ENCODE measurements at places on chromosomes 6 and 20.

GRCh38 chr20:53070706-53071392, 98.7 kb downstream of the TSHZ2 start:
- H3K27ac ChIP-seq, result no peak overlapping the region
- no peaks in the 10 kb centered on the region for H3K36me3 ChIP-seq

DNA sequence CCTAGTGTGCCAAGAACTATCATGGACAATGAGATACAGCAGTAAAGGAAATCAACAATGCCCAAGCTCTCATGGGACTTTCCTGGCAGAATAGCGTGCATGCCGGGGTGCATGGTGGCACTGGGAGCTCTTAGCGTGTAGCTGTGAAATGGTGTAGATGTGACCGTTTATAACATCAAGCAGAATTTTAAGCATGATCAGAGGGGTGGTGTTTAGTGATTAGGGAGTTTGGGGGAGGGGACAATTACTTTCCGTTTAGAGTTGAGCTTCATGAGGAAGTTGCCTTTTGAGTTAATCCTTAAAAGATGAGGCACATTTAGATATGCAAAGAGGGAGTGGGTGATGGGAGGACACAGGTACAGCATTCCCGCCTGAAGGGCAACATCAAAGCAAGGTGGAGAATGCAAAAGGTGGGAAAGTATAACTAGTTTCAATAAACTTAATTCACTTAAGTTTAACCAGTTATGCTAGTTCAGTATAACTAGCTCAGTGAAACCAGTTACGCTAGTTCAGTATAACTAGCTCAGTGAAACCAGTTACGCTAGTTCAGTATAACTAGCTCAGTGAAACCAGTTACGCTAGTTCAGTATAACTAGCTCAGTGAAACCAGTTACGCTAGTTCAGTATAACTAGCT, 661.6 kb downstream of the QKI start:
- H3K36me3 ChIP-seq, result no peaks in the 10 kb centered on the region
- H3K27ac ChIP-seq, result no peak overlapping the region
- no peaks in the 10 kb centered on the region for H3K4me1 ChIP-seq
- H3K4me3 ChIP-seq, result no peak overlapping the region

- peaks cover 7% of the 10 kb centered on the region for H3K27me3 ChIP-seq
- H3K36me3 ChIP-seq, result no peaks in the 10 kb centered on the region
- H3K4me1 ChIP-seq, result no peaks in the 10 kb centered on the region
- H3K27ac ChIP-seq, result no peak overlapping the region
Measured at GRCh38 chr20:16803965-16804792, 56.0 kb downstream of the OTOR start.

DNA sequence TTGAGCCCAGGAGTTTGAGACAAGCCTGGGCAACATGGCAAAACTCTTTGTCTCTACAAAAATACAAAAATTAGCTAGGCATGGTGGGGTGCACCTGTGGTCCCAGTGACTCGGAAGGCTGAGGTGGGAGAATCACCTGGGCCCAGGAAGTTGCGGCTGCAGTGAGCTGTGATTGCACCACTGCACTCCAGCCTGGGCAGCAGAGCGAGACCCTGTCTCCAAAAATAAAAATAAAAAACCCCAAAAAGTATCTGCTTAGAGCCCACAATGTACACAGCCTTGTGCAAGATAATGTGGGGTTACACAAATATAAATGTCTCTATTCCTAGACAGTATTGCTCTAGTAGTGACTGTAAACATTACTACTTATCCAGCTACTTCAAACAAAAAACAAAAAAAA, 5.9 kb downstream of the ESF1 start:
- no peak overlapping the region for H3K27ac ChIP-seq
- peaks cover 48% of the 10 kb centered on the region for H3K36me3 ChIP-seq
- H3K4me1 ChIP-seq, result no peaks in the 10 kb centered on the region
- DNase-seq, result no peak
- H3K4me3 ChIP-seq, result no peak overlapping the region

DNA sequence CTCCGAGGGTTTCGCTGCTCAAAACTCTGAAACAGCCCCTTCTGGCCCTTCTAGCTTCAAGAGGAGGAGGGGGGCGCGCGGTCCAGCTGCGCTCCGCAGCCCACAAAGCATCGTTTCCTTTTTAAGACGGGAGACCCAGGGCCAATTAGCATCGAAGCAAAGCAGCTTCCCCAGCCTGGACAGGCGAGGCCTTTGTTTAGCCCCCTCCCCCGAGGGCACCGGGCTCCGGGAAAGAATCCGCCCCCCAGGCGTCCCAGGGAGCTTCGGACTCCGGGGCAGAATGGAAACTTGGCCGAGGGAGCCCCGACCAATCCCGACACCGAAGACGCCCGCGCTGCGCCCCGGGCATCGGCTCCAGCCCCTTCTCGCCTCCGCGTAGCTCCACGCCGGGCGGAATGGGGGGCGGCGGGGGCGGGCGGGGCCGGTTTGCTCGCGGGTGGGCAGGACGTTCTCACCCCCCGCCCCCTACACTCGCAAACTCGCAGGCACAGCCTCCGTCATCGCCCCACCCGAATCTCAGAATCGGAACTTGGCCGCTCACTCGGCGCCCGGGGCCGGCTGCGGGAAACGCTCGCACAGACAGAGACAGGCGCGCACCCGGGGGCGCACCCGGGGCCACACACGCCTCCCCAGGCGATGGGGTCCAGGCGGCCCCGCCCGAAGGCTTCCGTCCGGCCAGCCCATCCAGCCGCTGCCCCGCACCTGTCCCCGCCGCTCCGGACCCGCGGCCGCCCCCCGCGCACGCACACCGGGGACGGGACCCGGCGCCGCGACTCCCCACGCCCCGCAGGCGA, 628 bp downstream of the NKAIN4 start:
- no peak for DNase-seq
- no peaks in the 10 kb centered on the region for H3K36me3 ChIP-seq
- no peaks in the 10 kb centered on the region for H3K27me3 ChIP-seq
- H3K27ac ChIP-seq, result no peak overlapping the region
- peaks cover 22% of the 10 kb centered on the region for H3K4me1 ChIP-seq

GRCh38 chr20:36819659-36820058, 46.1 kb upstream of the DSN1 start:
- no peak overlapping the region for H3K4me3 ChIP-seq
- H3K36me3 ChIP-seq, result peaks cover 28% of the 10 kb centered on the region
- no peaks in the 10 kb centered on the region for H3K4me1 ChIP-seq
- H3K27ac ChIP-seq, result peak overlapping the region; percentile 66
- no peak for DNase-seq
- H3K27me3 ChIP-seq, result no peaks in the 10 kb centered on the region

DNA sequence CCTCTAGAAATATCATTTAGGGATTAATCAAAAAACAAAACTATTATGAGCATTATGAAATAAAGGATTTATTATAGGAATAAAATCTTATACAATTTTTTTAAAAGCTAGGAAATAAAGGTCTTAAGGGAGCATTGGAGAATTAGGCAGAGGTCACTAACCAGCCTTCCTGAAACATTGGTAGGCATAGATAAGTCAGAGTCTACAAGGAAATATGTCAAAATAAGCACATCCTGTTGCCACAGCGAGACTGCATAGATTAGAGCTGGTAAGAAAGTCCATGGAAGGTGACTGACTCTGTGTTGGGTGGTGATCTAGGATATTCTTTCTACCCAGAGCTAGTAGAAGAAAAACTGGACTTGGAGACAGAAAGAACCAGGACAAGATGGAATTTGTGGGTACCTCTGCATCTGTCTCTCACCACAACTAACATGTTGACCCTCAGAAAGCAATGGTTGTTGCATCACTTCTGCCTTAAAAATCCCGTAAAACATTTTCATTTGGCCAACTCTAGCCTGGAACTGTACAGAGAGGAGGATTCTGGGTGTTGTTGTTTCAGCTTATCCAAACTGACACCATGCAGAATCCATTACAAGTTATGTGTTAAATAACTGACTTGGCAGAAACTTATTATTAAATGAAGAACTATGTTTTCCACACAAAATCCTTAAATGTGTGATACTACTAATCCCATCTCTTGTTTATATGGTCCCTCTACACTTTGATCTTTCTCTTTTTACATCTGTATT, 77.1 kb downstream of the FBXO5 start:
- no peaks in the 10 kb centered on the region for H3K36me3 ChIP-seq
- no peaks in the 10 kb centered on the region for H3K4me1 ChIP-seq
- DNase-seq, result no peak

DNA sequence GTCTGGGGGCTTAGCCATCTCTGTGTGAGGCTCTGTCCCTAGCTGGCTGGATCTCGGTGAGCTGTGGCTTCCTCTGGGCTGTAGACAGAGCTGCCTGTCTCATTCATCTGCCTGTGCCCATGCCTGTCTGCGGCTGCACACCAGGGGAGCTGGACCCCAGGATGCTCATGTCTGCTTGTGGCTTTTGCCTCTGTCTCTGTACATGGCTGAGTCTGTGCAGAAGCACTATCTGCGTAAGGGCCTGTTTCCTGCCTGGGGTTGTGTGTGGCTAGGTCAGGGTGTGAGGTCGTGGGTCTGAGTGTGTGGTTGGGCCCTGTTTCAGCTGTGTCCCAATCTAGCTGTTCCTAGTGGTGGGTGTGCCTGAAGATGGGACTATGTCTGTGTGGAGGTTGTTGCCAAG, 68.2 kb downstream of the CDH22 start:
- no peaks in the 10 kb centered on the region for H3K36me3 ChIP-seq
- H3K27me3 ChIP-seq, result no peaks in the 10 kb centered on the region
- DNase-seq, result no peak
- no peak overlapping the region for H3K4me3 ChIP-seq
- H3K4me1 ChIP-seq, result no peaks in the 10 kb centered on the region
- H3K27ac ChIP-seq, result no peak overlapping the region

- no peaks in the 10 kb centered on the region for H3K27me3 ChIP-seq
- no peaks in the 10 kb centered on the region for H3K4me1 ChIP-seq
- no peak overlapping the region for H3K27ac ChIP-seq
- peaks cover 35% of the 10 kb centered on the region for H3K36me3 ChIP-seq
- DNase-seq, result no peak
Measured at GRCh38 chr6:112153926-112154607, 66.7 kb downstream of the FAM229B start.

- no peak for DNase-seq
- no peaks in the 10 kb centered on the region for H3K4me1 ChIP-seq
- H3K27ac ChIP-seq, result no peak overlapping the region
- no peaks in the 10 kb centered on the region for H3K36me3 ChIP-seq
- no peak overlapping the region for H3K4me3 ChIP-seq
Measured at GRCh38 chr6:34276191-34276590, 27.4 kb upstream of the SMIM29 start.

GRCh38 chr6:167985911-167986595, 11.4 kb upstream of the KIF25 start:
- H3K27me3 ChIP-seq, result no peaks in the 10 kb centered on the region
- H3K4me3 ChIP-seq, result no peak overlapping the region
- H3K4me1 ChIP-seq, result no peaks in the 10 kb centered on the region
- DNase-seq, result no peak

GRCh38 chr6:125099211-125100073, 54.1 kb upstream of the TPD52L1 start:
- peak overlapping the region; percentile 79 for H3K27ac ChIP-seq
- H3K4me1 ChIP-seq, result no peaks in the 10 kb centered on the region
- H3K4me3 ChIP-seq, result peak overlapping the region; percentile 64
- no peaks in the 10 kb centered on the region for H3K27me3 ChIP-seq
- H3K36me3 ChIP-seq, result no peaks in the 10 kb centered on the region

- no peak for DNase-seq
- no peaks in the 10 kb centered on the region for H3K27me3 ChIP-seq
- H3K4me1 ChIP-seq, result no peaks in the 10 kb centered on the region
- no peak overlapping the region for H3K4me3 ChIP-seq
Measured at GRCh38 chr6:44622956-44623355, 235.4 kb downstream of the CDC5L start.

DNA sequence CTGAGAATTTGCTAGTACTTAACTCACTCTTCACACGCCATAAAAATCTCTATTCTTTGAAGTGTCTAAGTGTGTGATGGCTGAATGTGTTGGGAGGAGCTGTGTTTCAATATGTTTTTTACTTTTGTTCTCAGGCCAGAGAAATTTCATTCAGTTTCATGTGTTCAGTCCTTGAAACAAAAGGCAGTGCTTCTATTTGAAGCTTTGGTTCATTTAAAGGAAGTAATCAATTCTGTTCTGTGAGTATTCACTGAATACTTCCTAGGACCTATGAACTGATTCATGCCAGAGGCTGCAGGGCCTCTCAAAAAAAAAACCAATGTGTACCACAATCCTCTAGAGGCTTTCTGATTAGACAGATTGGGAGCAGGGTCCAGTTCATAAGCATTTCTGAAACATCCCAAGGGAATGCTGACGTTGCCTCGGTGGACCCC, 12.4 kb upstream of the F13A1 start:
- no peaks in the 10 kb centered on the region for H3K27me3 ChIP-seq
- H3K27ac ChIP-seq, result no peak overlapping the region
- no peaks in the 10 kb centered on the region for H3K4me1 ChIP-seq
- no peak for DNase-seq
- no peaks in the 10 kb centered on the region for H3K36me3 ChIP-seq

DNA sequence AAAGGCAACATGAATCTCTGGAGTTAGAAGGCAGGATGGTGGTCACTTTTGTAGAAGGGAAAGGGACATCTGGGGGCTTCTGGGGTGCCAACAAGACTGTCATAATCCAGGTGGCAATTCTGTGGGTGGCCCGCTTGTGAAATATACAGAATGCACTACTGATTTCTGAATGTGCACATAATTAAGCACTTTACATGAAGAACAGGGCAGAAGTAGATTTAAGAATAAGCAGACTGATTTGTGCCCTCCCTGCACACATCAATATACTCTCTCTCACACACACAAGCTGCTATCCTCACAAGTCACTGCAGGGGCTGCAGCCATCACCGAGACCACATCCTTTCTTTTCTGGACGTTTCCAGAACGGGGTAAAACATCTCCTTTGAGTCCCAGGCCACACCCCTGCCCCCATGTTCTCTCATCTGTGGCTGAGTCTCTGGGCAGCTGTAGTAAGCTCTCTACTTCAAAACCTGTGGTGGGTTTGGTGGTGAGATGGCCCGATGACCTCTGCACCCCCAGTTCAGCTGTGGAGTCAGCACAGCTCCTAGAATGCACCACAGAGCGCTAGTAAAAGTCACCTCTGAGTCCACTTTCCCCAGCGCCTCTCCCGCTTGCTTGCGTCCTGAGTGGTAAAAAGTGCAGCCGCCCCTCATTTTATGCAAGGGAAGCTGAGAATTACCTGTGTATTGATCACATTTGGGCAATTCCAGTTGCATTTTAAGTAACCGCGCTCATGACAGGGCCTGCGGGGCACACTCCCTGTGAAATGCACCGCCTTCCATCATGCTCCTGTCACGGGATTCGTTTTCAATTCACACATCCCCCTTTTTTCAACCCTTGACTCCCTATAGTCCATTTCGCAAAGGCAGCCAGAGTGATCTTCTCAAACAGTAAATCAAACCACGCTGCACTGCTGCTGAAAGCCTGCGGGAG, 115.5 kb downstream of the NFATC2 start:
- H3K4me1 ChIP-seq, result no peaks in the 10 kb centered on the region
- H3K4me3 ChIP-seq, result no peak overlapping the region
- H3K27ac ChIP-seq, result no peak overlapping the region
- H3K27me3 ChIP-seq, result no peaks in the 10 kb centered on the region

- H3K4me1 ChIP-seq, result peaks cover 13% of the 10 kb centered on the region
- no peaks in the 10 kb centered on the region for H3K36me3 ChIP-seq
- H3K27ac ChIP-seq, result peak overlapping the region; percentile 80
Measured at GRCh38 chr20:10219452-10219791, 792 bp downstream of the SNAP25 start.
